H1 (cell line): ENCODE measurements at places on chromosomes 7 and 10. TPM values are rescaled to one million over a fixed set of nuclear protein-coding genes. Genes with fewer than 3 reads are reported as not detected.

GRCh38 chr7:120995654-120996053, 7.1 kb downstream of the CPED1 start:
- no peak for DNase-seq

DNA sequence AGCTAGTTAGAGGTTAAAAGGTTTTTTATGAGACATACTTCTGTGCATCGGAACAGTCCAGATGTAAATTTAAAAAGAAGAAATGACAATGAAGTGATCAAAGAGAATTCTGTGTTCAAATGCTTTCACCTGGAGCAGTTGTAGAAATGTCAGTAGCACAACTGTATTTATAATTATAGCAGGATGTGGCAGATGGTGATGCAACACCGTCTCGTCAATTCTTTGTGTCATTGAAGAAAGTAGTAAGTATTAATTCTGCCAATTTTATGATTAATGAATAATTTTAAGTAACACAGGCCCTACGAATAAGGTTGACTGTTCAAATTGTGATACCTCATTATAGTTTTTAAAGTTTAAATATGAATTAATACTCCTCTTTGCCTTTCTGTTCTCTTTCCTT, 171.1 kb downstream of the ADK start:
- DNase-seq: no peak

DNA sequence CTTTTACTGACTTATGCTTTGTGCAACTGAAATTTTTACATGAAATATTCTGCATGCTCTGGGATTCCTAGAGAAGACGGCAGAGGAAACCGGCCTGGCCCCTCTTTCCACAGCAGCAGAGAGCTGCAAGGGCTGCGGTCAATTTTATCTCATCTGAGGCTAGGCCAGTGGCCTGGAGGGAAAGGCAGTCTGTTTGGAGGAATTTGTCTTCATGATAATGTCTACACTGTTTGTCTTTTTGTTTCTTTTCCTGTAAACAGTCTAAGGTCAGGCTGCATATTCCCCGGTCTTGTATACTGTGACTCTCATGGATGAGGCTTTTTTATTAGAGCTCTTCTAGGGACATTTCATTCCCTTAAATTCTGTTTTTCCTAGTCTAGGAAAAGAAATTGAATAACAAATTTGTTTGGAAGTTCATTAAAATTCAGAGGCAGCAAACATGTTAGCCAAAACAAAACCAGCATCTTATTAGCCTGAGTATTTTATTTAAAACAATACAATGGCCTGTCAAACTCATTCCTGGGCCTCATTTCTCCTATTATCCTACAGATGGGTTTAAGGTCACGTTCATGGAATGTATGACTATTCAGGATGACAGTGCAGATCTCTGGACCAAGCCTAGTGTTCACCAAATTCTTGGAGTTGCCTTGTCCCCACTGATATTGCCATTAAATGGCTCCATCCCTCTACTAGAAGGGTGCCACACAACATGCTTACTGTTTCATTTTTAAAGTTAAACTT, 26.4 kb downstream of the LAMB4 start:
- no peak for DNase-seq

- DNase-seq: peak; percentile 86
Observed at GRCh38 chr7:102433219-102434038, at the start of gene ORAI2. Gene ORAI2, plus strand, starts transcription at chr7:102433575. Its CDS starts 5,382 bp downstream, at chr7:102438957.

Gene ZNF467
- total RNA-seq: 0.40 and 0.50 TPM in 2 replicates

GRCh38 chr7:138755842-138756590, 41.8 kb upstream of the TMEM213 start:
- no peak for DNase-seq

DNA sequence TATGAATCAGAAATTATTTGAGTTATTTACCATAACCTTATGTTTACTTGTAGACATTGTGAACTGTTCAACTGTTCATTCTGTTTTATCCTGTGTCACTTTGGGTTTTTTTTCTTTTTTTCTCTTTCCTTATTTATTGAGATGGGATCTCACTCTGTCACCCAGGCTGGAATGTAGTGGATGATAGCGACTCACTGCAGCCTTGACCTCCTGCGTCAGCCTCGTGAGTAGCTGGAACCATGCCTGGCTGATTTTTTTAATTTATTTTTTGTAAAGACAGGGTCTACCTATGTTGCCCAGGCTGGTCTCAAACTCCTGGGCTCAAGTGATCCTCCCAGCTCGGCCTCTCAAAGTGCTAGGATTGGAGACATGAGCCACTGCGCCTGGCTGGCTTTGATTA, 97.1 kb downstream of the CSTF2T start:
- DNase-seq: no peak

GRCh38 chr10:753530-753929, 64.1 kb upstream of the DIP2C start:
- no peak for DNase-seq

Gene FAM221A
- total RNA-seq: 20.3 and 21.5 TPM in 2 replicates

Gene SPAM1
- not detected in 2 replicates for total RNA-seq

DNA sequence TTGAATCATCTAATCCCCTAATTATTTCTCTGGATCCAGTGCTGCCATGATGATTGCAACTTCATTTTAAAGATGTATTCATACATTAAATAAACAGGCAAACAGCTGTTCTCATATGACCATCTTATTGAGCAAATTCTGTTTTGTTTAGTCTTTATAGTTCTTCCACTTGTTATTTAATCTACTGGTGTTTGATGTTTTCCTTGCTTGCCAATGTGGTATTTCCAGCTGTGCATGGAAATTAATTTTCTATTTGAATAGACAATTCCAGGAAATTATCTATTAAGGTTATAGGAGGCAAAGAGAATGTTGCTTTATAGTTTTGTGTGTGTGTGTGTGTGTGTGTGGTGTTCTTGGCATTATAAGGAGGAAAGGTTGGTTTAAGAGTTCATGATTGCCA, 167.0 kb upstream of the PRPS1L1 start:
- no peak for DNase-seq

GRCh38 chr10:124001391-124002148, 91.8 kb downstream of the CHST15 start:
- DNase-seq: no peak

- DNase-seq: no peak
Observed at GRCh38 chr7:57363321-57363720, 86.7 kb upstream of the ZNF716 start.

Gene HTR7
- 24.6 and 26.9 TPM in 2 replicates for total RNA-seq

DNA sequence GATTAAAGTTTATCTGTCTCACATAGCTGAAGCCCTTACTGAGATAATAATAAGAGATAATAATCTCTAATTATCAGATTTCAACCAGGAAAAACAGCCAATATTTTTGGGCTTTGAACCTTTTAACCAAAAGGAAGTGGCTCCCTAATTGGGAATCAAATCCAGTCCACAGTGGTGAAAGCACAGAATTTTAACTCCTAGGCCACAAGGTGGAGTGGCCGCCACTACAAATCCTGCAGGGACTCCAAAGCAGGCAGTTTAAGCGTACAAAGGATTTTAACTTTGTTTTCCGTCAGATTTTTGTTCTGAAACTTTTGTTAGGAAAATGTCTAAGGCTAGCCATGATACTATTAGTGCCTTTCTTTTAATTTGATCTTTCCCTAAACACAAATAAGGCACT, 99.6 kb upstream of the CCNY start:
- no peak for DNase-seq
